ENCODE measurements at places on chromosomes 2 and 18.

DNA sequence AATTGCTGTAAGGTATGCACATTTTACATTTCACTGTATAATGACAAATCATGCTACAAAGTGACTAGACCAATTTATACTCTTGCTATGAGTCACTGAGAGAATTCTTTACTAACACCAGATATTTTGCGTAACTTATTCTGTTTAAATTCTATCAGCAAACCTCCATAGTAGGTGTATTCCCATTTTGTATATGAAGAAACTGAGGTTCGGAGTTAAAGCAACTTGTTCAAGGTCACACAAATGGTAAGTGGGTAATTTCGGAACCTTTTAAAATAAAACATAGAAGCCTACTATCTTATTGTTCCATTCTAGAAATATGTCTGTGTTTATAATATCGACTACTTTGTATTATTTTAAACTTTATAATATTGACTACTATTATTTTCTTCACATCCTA is 15.9 kb upstream of the CPS1 start:
- no peak for DNase-seq

GRCh38 chr2:201911372-201911771 is 105.0 kb downstream of the CDK15 start:
- no peak for DNase-seq

GRCh38 chr2:150346806-150347205 is 140.7 kb downstream of the RND3 start:
- no peak for DNase-seq

GRCh38 chr2:70888366-70888922 is 47.3 kb upstream of the ATP6V1B1 start:
- no peak for DNase-seq

DNA sequence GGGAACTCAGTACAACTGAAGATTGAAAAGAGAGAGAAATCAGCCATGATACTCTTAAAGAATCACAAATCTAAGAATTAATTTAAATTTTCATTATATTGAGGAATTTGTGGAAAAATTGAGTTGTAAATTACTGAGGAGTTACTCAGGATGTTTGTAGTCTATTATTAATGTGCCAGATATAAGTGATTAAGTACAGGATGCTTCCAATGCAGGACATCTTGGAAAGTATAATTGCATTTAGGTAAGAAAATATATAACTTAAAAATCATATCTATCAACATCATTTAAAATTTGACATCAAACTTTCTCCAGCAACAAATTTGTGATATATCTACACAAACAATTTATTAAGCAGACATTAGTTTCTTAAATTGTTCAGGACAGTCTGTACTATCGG is 1.3 kb downstream of the CALCRL start:
- DNase-seq, result no peak

GRCh38 chr18:46891742-46892214 is 25.5 kb downstream of the PIAS2 start:
- no peak for DNase-seq

DNA sequence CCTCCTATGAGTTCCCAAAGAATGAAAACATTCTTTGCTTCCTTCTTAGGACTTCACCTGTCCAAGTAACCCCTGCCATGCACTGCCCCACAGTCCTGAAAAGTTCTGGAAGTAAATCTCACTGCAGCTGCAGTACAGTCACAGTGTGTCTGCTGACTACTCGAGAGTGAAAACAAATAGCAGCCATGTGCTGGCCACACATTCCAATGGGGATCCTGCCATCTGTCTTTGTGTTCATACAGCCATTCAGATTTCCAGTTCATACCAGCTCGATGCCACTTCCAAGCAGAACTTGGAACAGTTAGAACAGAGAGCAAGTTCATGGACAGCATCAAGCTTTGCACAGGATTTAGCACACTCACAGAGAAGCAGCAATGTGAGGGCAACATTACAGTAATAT is 629.9 kb upstream of the ACVR2A start:
- DNase-seq, result peak; percentile 68

DNA sequence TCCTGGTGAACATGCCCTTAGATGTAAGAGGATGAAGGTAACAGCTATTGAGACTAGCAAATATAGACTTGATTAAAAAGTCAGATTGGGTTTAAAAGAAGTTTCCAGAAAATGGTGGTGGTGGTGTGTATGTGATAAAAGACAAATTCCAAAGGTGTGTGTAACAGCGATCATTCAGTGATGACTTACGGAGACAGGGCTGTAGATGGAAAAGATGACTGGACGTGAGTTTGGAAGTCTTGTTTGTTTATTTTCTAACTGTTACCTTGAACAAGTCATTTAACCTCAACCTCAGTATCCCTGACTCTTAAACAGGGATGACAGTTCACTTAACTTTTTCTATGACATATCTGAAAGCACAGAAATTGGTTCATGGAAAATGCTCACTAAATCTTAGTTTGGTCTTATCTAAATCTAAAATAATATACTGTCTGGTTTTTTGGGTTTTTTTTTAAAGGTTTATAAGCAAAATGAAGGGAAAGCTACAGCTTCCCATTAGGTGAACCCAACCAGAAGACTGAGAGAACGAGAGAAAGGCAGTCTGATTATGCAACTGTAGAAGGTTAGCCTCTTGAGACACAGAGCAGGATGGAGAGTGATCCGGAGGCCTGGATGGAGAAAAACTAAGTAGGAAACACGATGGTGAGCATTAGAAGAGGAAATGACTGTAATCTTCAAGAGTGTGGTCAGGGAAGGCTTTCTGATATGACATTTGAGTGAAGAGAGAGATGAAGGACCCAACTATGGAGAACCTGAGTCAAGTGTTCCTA is 71.9 kb downstream of the TCF4 start:
- DNase-seq, result no peak

DNA sequence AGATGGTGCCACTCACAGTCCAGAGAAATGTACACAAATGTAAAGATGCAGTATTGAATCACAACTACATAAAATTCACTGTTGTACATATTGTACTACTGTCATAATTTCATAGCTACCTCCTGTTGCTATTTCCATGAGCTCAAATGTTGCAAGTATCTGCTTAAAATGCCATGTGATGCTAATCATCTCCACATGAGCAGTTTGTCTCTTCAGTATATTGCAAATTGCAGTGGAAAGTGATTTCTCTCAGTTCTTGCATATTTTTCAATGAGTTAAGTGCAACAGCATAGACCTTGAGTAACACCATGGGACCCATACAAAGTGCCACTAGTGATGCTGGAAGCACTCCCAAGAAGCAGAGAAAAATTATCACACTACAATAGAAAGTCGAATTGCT is 51.9 kb downstream of the MAIP1 start:
- no peak for DNase-seq

DNA sequence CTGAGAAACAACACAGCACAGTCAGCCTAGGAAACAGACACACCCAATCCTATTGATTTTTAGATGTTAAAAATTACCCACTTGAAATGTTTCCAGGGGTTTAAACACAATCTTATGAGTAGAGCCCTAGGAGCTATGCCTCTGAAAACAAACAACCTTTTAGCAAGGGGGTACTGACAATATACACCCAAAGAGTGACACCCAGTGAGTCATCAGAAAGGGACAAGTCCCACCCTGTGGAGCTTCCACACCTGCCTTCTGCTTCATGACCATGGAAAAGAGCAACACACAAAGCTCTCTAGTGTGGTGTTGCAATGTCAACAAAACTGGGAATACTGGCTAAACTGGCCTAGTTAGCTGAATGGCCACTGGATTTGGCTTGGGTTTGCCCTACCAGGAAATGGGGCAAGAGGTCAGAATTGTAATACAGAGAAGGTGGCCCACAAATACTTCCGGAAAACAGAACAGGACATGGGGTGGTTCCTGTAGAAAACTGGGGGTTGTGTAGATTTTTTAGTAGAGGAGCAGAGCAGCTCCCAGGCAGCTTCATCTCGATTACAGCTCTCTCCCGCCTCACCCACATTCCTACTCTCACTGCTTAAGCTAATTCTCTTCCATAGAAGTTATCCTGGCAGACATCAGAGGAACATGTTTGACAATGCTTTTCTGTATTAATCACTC is 98.2 kb downstream of the GAREM1 start:
- no peak for DNase-seq

- no peak for DNase-seq
Measured at GRCh38 chr2:228801451-228801850, 469.6 kb downstream of the PID1 start.

DNA sequence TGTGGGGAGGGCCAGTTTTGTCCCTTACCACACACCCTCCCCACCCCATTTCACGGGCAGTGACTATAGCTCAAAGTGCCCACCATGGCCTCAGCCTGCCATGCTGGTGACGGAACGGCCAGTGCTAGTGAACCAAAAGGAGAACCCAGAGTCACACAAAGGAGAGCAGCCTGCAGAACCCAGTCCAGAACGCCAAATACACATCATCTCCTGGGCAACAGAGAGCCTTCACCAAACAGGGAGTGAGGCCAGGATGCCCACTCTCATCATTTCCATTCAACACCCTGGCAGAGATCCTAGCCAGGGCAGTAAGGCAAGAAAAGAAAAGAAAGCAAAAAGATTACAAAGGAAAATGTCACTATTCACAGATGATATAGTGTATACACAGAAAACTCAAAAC is 38.3 kb downstream of the HDAC4 start:
- DNase-seq, result no peak

- no peak for DNase-seq
Measured at GRCh38 chr18:62763101-62763521, 47.8 kb downstream of the PHLPP1 start.

DNA sequence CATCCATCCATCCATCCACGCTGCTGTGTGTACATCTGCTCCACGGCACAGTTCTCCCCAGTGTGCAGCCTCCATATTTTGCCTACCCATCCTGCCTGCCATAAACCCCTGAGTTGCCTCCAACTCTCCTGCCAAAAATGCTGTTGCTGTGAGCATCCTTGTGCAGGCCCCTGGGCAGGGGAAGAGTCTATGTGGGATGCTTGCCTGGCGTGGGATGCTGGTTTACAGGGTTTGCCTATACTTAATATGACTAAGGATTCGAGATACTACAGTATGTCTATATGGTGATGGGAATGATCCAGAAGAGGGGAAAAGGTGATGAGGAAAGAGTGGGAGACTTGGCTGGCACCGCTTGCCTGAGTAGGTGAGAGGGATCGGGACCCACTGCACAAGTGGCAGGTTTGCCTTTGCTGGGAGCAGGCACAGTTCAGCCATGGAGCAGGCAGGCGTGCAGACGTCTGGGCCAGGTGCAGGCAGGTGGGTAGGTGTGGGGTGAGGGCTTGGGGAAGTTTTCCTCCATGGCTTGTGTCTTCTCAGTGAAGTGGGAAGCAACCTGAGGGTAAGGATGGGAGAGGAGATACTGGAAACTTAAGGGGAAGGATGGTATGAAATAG is 30.2 kb upstream of the FAHD2A start:
- no peak for DNase-seq

DNA sequence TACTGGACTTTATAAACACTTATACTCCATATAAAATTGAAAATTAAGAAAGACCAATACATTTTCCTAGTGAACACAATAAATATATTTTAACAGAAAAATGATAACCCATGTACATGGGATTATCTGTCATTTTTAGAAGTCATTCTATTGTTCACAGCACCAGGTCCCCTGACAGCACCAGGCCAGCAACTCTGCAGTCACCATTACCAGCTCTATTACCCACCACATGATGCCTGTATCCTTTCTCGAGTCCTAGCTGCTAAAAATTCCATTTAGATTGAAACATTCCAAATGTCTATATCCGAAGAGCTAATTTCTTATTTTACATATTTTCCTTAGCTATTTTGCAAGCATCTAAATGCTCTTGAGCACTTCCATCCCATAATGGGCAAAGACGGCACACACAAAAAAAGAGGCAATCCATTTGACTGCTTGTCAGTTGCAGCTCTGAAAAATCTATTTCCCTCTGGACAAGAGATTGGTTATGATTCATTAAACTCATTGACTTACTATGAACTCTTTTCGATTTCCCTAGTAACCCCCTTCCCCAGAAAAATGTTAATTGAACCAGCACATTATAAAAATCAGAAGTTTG is 336.9 kb downstream of the RIT2 start:
- no peak for DNase-seq

- no peak for DNase-seq
Measured at GRCh38 chr2:169977530-169977929, 150.3 kb downstream of the UBR3 start.

DNA sequence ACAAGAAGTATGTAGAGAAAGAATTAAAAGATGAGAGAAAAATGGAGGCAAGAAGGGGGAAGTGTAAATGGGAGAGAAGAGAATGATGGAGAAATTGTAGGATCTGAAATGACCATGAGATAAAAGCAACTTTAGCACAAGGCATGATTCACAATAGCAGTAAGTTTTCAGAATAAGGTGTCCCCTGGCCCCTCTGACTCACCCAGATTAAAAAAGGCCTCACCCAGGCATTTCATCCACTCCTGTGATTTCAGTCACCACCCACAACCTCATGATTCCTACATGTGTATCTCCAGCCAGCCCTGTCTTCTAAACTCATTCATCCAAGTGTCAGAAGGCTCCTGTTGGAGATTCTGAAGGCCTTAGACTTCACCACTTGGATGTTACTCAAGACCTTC is 56.6 kb downstream of the SP100 start:
- DNase-seq, result no peak

DNA sequence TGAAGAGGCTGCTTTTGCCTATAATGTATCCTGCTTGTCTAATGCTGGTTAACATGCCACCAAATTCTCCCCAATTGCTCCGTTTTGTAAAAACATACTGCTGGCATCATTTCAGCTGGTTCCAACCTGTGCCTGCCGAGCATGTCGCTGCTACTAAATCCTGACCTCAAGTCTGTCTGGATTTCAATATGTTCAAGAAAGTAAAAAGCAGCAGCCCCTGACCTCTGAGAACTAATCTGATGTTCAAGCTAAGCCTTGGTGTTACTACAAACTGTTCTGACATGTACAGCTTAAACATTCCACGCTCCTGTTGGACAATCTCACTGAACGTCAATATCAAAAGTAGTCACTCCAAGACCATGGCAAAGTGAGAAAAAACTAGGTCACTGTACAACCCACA is 46.3 kb downstream of the SFT2D3 start:
- no peak for DNase-seq

GRCh38 chr2:118584877-118585276 is 262.6 kb downstream of the EN1 start:
- DNase-seq, result no peak

GRCh38 chr2:200040831-200041230 is 85.4 kb downstream of the MAIP1 start:
- no peak for DNase-seq

- no peak for DNase-seq
Measured at GRCh38 chr2:129181963-129182362, 797.5 kb upstream of the RAB6C start.

- no peak for DNase-seq
Measured at GRCh38 chr2:45721150-45721549, 69.7 kb downstream of the PRKCE start.

GRCh38 chr18:23994361-23994902 is 20.1 kb upstream of the TTC39C start:
- peak; percentile 93 for DNase-seq

DNA sequence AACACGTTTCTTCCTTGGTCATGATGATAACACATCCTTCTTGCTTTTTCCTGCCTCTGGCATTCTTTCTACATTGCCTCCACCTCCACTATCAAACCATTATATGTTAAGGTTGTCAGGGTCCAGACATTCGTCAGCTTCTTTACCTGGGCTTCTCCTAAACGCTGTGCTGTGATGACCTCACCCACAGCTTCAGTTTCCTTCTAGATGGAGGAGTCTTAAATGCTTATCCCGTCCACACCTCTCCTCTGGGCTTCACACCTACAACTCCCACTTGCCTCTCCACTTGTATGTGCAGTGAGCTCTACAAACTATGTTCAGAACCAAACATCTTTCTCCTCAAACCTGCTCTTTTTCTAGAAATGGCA is 666 bp upstream of the STAT1 start:
- no peak for DNase-seq

GRCh38 chr2:101558740-101559525 is 84.0 kb upstream of the RFX8 start:
- no peak for DNase-seq

GRCh38 chr18:55340998-55341397 is 247.0 kb downstream of the TCF4 start:
- DNase-seq, result no peak
